Neuronal stem cell (in vitro differentiated cells): ENCODE measurements at places on chromosomes 12 and 14.
A peak's percentile ranks its signal among the peaks of the same experiment; 100 is the strongest.

- no peak for DNase-seq
Observed at GRCh38 chr14:51657762-51658161, 6.1 kb downstream of the FRMD6 start.

DNA sequence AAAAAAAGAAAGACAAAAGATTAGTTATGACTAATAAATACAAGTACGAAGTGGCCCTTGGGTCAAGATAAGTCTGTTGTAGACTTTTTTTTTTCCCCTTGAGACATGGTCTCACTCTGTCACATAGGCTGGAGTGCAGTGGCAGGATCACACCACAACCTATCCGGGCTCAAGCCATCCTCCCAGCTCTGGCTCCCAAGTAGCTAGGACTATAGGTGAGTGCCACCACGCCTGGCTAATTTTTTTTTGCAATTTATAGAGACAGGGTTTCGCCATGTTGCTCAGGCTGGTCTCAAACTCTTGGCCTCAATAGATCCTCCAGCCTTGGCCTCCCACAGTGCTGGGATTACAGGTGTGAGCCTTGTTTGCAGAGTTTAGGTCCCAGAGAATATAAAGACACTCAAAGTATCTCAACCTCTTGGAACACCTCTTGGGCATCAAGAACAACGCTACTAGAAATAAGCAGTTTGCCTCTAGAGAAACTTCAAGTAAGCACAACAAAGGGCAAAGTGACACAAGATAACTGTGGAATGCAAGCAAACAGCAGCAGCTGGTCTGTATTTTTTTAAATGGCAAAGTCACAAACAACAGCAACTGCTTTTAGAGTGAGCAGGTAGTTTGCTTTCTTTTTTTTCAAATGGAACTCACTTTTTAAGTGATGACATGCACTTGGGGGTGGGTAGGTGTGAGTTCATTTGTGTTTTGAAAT is 3.9 kb upstream of the MDM2 start:
- no peak for DNase-seq

DNA sequence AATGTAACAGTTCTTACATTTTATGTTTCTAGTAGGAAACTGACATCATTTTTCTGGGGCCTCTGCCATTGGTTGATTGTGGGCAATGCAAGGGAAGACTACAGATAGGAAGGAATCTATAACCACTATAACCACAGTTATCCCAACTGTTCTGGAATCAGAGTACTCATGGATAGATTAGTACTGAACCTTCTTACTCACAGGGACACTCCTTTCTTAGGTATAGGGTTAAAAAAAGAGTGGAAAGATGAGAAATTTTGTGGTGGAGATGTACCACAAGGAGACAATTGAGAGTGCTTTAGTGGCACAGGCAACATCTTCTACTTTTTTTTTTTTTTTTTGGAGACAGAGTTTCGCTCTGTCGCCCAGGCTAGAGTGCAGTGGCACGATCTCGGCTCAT is 21.0 kb downstream of the TMEM116 start:
- DNase-seq, result no peak

GRCh38 chr14:89771251-89771650 is 183.3 kb downstream of the EFCAB11 start:
- no peak for DNase-seq

DNA sequence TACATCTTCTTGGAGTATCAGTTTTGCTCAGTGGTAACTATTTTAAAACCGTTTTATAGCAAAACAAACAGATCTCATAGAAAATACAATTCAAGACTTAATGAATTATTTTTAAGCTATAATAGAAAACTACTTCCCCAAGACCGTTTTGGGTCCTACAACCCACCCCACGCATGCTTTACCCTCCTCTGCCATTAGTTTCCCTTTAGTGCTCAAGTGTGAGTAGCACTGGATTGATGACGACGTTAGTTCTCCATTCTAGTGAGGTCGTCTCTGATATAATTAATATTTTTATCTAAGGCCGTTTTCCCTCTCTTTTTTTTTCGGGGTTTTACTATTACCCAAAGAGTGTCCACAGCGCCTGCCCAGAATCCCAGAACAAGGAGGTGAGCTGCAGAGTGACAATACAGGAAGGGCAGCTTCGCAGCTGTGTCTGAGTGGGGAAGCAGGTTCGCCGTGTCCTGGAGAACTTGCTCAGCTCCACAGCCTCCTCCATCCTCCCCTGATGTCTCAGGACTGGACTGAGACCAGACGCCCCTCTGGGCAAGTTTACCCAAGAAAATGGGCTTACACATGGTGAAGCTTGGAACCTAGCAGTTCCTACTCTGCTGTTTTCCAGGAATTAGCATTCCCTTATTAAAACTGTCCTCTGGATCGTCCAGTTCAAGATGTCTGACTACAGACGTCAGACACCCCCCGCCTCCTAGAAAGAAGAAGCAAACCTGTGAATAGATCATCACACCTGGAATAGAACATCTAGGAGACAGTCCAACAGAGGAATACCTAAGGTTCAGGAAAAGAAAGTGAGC is 31.9 kb upstream of the MON2 start:
- no peak for DNase-seq

- no peak for DNase-seq
Observed at GRCh38 chr14:99321236-99321925, 49.4 kb upstream of the BCL11B start.

GRCh38 chr12:77486872-77487271 is 343.8 kb upstream of the NAV3 start:
- no peak for DNase-seq

GRCh38 chr12:92827836-92828431 is 101.2 kb downstream of the EEA1 start:
- peak; percentile 8 for DNase-seq

GRCh38 chr14:93532541-93532940 is 101.8 kb downstream of the UNC79 start:
- no peak for DNase-seq

- DNase-seq, result no peak
Observed at GRCh38 chr14:61406675-61407074, 85.3 kb downstream of the PRKCH start.
